ENCODE measurements at places on chromosomes 4 and X.

DNA sequence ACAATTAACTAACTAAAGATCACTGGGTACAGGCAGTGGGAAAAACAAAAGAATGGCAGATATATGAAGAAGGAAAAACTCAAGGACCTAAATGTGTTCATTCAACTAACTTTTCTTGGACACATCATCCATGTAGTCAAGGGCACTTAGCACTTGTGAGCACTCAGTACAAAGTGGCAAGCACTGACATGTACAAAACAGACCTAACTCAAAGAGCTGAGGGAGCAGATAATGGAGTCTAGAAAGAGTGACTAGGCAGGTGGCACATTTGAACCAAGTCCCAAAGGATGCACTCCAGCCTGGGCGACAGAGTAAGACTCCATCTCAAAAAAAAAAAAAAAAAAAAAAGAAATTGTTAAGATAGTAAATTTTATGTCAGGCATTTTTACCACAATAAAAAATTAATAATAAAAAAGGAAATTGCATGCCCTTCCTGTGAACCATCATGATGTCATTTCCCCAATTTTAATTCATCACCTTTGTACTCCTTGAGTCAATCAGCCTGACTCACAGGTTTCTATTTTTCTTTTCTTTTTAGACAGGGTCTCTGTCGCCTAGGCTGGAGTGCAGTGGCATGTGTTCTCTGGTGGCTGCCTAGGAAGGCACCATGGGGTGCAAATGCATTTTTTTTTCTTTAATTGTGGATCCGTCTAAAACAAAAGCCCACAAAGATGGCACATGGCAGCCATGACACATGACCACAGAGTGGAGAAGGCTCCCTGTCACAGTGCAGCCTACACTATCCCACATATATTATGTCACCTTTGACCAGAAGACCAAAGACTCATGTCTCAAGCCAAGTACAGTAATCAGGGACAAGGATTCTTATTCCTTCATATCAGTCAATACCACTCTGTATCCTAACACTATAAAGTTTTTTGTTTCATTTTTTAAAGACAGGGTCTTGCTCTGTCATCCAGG lies 91.9 kb downstream of the CHST7 start:
- DNase-seq, result no peak

DNA sequence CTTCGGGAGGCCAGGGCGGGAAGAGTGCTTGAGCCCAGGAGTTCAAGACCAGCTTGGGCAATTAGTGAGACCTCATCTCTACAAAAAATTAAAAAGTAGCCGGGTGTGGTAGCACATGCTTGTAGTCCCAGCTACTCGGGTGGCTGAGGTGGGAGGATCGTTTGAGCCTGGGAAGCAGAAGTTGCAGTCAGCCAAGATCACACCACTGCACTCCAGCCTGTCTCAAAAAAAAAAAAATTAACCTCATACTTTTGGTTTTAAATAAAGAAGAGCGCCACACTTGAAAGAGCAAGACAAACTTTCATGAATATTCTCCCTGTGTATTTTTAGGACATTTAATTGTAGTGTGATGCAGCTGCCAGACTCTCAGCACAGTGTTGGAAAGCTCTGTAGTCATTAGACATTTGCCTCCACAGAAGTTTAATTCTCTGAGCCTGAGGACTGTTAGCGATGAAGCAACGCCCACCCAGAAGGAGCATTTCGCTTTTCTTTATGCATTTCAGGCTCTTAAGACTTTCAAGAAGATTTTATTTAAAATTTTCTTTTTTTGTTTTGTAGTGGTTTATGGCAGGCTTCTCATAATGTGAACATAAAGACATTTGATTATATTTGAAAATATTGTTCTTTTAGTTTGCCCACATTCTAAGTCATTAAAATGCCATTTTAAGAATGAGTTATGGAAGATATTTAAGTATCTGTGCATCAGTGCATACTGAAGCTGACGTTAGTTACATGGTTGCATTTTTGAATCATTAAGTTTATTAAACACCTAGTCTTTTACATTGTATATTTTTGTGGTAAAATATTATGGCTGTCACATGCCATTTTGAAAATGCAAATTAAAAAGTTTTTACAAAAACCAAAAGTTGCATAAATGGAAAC lies 45.8 kb downstream of the DCLK2 start:
- no peak for DNase-seq

- DNase-seq, result no peak
Observed at GRCh38 chrX:151085207-151085606, 91.2 kb upstream of the GPR50 start.

DNA sequence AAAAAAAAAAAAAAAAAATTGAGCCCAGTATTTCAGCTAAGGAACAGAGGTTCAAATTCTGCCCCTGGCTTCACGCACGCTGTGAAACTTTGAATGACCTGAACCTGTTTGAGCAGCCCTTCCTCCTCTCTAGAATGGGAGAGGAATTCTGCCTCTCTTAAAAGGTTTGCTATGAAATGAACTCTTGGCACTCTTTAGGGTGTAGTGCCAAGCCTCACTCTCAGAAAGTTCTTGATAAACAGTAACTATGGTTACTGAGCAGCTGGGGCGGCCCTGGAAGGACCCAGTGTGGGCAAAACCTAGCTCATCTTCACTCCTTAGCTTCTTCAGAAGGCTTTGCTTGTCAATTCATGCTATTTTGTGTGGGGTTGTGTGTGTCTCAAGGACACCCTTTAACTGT lies 73.7 kb downstream of the GEMIN8 start:
- no peak for DNase-seq

Measured in DMS53 (cell line).